H1 (cell line): ENCODE measurements at places on chromosomes 4 and X. TPM values are rescaled to one million over a fixed set of nuclear protein-coding genes. Genes with fewer than 3 reads are reported as not detected.

Gene POU3F4
- 1.1 and 1.4 TPM in 2 replicates for total RNA-seq

- peaks cover 13% of the 10 kb centered on the region for H3K36me3 ChIP-seq
- no peaks in the 10 kb centered on the region for H3K4me1 ChIP-seq
- no peak for DNase-seq
- no peaks in the 10 kb centered on the region for H3K27me3 ChIP-seq
- no peak overlapping the region for H3K4me3 ChIP-seq
These were observed 31.5 kb downstream of the SMS start for GRCh38 chrX:21972046-21972445.

Gene JCHAIN
- not detected in 2 replicates for total RNA-seq

DNA sequence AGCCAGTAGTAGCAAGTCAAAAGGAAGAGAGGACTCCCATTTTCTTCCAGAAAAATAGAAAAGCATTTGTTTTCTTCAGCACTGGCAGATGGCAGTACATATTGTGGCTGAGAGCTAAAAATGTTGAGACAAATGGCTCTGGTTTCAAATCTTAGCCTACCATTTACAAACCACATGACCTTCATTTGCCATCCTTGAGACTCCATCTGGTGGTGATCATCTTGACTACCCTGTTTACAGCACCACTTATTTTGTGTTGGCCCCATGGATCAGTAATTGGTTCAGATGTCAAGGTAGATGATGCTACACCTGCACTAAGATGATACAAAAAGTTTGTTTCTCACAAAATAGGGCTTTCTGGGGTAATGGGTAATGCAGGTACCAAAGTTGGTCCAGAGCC is 951.8 kb upstream of the IGFBP7 start:
- no peak overlapping the region for H3K4me3 ChIP-seq
- H3K36me3 ChIP-seq: no peaks in the 10 kb centered on the region
- H3K4me1 ChIP-seq: no peaks in the 10 kb centered on the region
- DNase-seq: no peak
